ENCODE measurements at places on chromosomes 16 and 17.

DNA sequence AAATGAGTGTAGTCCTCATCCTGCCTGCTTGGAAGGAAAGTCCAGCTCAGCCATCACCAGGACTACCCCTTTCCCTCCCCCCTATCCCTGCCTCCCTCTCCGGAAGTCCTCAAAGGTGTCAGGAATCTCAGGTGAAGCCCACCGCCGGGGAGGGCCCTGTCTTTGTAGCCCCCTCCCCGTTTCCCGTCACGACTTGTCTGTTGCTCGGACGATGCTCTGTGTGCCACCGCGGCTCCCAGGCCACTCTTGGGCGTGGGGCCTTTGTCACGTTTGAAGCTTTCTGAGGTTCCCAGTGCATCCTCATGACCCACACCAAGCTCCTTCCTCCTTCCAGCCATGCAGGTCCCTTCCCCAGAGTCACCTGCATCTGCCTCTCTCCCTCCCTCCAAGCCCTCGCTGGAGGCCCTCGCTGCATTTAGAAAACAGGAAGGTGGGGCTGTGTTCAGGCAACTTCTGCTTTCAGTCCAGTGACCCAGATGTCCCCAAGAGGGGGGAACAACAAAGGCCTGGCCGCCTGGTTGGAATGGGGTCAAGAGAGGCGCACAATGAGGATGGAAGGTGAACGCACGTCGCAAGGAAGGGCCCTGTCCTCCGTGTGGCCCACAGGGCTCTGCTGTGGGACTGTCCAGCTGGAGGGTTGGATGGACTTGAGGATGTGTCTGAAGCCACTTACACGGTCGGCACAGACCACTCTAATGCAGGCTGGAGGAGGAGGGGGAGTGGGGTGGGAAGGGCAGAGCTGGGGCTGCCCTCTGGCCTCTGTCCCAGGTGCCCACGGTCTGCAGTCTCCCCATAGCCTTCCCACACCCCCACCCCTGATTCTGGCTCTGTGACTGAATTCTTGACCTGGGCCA is 59.9 kb downstream of the OR1D5 start:
- no peak for DNase-seq

GRCh38 chr16:87838643-87839541 is 30.4 kb downstream of the SLC7A5 start:
- no peak for DNase-seq

- no peak for DNase-seq
These were observed 8.7 kb upstream of the ANKS4B start for GRCh38 chr16:21224800-21225199.

DNA sequence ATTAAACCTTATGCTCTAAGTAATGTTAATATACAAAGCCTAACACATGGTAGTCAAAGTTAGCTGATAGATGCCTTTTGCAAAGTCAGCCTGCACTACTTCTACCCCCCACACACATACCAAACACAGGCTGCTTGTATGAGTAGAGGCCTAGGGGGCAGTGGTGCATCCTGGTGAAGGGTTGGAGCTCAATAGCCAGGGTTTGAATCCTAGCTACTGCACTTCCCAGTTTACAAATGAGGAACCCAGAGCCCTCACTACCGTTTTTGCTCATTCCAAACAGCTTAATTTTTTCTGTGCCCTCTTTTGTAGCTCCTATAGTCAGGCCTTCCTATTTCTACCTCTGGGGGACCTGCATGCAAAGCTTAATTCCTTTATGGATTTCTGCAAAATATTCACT is 18.9 kb upstream of the HYDIN start:
- DNase-seq = no peak

DNA sequence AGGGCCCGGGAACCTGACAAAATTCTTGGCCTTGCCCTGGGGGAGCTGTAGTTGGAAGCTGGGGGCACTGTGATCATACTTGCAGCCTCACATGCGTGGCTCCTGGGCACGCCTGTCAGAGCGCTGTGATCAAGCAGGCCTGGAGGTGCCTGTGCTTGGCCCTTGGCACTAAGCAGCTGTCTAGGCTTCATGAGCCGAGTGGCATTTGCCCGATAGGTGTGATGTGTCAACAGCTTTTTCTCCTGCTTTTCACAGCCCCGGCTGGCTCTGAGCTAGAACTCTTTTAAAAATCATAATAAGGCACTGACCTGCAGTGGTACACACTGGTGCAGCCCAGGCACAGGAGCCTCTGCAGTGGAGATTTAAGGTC is 113.8 kb downstream of the SOCS1 start:
- DNase-seq = no peak

DNA sequence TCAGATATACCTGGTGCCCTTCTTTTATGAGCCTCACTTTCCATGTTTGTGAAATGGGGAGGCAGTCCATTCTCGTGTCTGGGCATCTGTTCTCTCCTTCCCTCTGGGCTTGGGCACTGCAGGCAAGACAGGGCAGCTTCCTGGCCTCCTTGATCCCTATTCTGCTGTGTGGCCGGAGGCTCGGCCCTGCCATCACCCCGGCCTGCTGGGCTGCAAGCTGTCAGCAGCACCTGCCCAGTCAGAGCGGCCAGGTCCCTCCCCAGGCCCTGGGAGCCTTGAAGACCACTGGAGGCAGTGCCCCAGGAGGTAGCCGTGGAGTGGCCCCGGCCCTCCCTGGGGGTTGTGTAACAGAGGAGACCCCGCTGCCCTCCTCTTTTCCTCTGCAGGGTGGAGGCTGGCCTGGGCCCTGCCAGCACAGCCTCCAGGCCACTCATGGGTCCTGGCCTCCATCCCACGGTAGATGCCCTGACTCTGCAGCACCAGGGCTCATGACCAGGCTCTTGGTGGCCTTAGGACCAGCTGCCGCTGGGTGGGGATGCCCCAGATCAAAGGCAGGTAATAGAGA is 9.2 kb downstream of the KCNJ12 start:
- DNase-seq = no peak

GRCh38 chr16:9135797-9136196 is 44.4 kb downstream of the HAPSTR1 start:
- no peak for DNase-seq

Measured in activated T-helper 1 cell treated with Interleukin-2 at 50 U/mL for 16 hours (primary cell).